ENCODE measurements at places on chromosomes 6 and 20.
A peak's percentile ranks its signal among the peaks of the same experiment; 100 is the strongest.

- no peak for DNase-seq
Measured at GRCh38 chr6:3381233-3381921, 75.5 kb downstream of the SLC22A23 start.

DNA sequence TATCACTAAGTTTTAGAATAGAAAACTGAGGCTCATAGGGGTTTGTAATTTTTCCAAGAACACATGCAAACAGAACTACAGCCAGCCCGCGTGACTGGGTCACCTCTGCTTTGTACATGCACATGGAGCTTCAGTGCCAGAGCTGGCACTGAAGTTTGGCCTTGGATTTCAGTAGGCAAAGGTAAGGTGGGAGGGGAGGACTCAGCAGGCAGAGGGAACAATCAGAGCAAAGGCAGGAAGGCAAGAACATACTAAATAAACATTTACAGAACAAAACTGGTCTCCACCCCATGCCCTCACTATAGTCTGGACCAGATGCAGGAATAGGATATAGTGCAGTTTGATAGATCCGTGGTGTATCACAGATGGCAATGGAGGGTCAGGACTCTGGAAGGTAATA lies 13.6 kb upstream of the ABRACL start:
- no peak for DNase-seq

DNA sequence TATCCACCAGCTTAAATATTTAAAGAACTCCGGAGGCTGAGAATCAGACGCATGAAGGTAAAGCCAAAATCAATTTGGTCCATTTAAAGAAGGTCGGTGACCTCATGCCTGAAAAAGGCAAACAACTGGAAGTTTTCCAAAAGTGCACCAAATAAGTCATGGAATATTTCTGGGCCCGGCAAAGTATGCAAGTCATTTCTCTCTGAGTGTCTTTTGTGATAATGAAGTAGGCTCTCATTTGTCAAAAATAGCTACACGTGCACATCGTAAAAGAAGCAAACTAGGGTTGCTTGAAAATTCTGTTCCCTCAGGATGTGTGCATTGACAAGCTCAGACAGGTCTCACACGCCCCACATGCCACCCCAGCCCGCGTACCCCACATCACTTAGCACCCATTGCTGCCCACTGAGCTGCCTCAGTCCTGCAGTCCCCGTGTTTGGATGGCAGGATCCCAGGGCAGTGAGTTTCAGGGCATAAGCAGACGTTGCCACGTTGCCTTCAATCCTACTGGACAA lies 20.5 kb upstream of the PYGB start:
- DNase-seq: no peak

DNA sequence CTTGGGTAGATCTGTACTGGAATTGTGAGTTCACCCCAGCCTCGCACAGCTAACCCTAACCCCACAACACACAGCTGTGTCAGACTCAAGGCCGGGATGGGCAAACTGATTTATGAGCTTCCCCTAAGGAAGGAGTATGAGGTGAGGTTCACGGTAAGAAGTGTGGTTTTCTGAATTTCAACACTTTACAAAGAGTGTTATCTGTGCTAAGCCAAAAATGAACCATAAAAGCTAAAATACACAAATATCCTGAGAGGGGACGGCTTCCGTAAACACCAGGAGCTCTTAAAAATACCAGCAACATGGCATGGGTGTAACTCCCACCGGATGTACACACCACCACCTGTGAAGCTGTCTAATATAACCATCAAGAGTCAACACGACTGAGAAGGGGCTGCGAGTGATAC lies 101.2 kb downstream of the ATP9A start:
- no peak for DNase-seq

DNA sequence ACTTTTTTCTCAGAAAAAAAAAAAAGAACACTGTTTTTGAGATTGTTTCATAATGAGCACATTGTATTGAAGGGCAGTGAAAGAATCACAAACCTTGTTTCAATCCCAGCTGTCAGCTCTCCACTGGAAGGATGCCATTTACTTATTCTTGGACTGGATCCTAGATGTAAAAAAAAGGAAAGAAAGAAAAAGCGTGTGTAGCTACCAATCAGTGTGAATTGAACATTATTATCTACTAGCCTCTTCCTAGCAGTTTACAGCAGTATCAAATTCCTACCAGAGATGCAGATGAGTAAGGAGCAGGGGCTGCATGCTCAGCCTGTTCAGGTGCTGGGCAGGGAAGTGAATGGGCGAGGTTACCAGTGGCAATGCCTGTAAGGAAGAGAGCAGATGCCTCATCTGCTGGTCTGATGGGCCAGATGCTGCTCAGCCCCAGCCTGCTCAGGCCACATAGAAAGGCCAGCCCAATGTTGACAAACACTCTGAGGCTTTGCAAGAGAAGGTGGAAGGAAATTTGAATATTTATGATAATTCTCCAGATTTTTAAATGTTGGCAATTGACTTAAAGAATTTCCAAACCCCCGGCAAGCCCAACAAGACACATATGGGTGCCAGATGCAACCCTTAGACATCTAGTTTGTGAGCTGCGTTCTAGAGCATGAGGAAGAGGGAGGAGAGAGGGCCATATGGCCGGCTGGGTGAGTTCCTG lies 189.5 kb downstream of the IBTK start:
- no peak for DNase-seq

DNA sequence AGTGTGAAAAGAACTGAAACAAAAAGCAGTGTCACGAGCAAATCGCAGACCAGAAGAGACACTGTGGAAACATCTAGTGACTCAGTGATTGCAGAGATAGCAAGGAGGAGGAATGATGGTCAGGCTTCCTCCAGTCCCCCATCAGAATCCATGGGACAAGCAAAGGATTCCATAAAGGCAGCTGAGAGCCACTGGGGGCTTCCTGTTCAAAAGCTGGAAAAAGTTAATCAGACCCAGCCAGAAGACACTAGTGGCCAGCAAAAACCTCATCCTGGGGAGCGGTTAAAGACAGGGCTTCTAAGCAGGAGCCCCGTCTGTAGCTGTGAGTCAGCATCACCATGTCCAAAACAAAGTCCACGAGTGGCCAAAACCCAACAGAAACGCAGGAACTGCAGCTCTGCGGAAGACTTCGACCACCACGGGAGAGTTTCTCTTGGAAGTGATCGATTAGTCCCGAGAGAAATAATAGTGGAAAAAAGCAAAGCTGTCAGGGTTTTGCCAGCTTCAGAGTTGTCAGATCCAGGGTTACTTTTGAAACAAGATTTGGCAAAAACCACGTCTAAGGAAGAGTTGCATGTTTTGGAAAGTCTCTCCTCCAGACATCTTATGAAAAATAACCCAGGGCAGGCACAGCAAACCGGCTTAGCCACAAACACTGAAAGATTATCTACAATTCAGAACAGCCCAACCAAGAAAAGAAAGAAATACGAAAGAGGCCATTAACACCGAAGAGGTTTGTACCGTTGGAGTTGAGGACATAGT lies 51.0 kb downstream of the JAG1 start:
- no peak for DNase-seq

GRCh38 chr6:42572523-42572922 lies 8.7 kb downstream of the UBR2 start:
- DNase-seq: no peak

DNA sequence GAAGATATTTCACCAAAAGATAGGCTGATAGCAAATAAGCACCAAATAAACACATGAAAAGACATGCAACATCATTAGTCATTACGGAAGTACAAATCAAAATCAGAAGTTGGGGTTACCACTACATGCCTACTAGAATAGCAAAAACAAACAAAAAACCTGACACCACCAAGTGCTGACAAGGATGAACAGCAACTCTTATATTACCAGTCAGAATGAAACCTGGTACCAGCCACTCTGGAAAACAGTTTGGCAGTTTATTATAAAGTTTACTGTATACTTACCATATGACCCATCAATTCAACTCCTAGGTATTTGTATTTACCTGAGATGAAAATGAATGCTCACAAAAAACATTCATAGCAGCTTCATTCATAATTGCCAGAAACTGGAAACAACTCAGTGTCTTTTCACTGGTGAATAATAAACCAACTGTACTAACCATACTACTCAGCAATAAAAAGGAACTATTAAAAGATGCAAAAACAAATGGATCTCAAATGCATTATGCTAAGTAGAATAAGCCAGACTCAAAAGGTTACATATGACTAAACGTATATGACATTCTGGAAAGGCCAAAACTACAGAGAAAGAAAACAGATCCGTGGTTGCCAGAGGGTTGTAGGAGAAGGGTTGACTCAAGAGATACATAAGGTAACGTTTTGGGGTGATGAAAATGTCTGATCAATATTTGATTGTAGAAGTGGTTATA lies 33.0 kb downstream of the NUP153 start:
- no peak for DNase-seq

DNA sequence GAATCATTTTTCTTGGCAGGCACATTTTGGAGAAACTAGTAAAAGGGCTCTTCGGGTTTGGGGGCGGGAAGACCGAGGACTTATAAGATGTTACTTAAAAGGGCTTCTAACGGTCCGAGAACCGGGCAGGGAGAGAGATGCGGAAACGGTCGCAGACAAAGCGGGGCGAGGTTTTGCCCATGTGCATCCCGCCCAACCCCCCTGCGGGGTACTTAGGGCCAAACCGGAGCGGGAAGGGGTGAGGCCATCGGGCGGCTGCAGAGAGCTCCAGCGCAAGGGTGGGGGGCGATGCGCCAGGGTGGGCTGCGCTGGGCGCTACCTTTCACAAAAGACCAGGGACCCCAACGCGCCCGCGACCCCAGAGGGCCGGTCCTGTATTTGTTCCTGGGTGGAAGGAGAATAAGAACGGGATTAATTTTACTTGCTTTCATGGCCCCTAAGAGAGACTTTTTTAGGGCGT lies 616 bp downstream of the TUBB start:
- peak; percentile 60 for DNase-seq

DNA sequence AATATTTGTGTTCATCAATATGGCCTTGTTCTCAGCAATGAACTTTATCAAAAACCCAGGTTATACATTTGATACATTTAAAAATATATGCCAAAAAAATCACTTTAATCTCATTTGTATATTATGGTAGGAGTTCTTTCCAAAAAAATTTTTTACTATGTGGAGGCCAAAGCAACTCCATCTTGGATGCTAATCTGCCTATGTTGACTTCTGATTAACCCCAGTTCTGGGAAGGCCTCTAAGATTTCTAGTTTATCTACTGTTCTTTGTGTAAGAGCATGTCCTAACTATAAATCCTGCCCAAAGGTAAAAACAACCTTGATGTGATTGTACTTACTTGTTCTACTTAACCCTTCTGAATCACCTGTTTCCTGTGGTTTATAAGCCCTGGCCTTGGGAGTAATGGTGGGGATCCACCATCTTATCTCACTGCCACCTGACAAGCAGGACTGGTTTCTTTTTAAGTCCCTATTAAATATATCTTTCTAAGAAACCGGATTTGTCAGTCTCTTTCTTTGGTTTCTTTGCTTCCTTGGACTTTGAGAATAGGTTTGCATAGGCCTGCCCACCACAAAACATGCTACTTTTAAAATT lies 46.7 kb downstream of the RNGTT start:
- DNase-seq: no peak
